IMR-90 (cell line): ENCODE measurements at places on chromosomes 1 and 21. TPM values are rescaled to one million over a fixed set of nuclear protein-coding genes. Genes with fewer than 3 reads are reported as not detected.
A peak's percentile ranks its signal among the peaks of the same experiment; 100 is the strongest.

The FCGR3B gene
- total RNA-seq = not detected in 2 replicates

The RIPK4 gene
- under 0.01 TPM in 2 replicates for total RNA-seq

The SHISAL2A gene
- not detected in 2 replicates for total RNA-seq

The CHIA gene
- total RNA-seq = not detected in 2 replicates

DNA sequence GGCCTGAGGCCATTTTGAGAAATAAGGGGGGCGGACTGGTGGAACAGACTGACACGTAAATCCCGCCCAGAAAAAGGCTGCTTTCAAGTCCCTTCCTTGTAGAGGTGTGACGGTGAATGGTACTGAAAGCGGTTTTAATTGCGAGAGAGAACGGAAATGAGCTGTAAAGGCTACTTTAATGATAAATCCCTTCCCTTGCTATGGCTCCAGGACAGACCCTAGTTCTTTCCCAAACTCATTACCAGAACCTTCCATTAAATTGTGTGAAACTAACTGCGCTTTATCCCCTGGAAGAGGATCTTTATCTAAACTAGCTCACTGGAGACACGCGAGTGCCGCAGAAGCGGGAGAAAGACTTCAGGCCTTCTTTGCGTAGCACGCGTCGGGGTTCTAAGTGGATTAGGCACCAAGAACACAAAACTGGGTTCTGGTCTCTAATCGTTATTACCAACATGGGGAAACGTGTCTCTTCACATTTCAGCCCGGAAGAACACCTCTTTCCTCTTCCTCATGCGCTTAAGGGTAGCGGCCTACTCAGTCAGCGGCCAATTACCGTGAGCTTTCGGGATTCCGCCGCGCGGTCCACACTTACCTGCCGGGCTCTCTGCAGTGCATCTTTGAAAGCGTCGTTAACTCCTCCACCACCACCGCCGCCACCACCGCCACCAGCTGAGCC, 441 bp downstream of the FUBP1 start:
- peak; percentile 95 for DNase-seq

GRCh38 chr21:16302851-16303282, 573.1 kb downstream of the USP25 start:
- DNase-seq = peak; percentile 12

- no peak for DNase-seq
Observed at GRCh38 chr1:13901039-13901438, 201.1 kb downstream of the PRDM2 start.

DNA sequence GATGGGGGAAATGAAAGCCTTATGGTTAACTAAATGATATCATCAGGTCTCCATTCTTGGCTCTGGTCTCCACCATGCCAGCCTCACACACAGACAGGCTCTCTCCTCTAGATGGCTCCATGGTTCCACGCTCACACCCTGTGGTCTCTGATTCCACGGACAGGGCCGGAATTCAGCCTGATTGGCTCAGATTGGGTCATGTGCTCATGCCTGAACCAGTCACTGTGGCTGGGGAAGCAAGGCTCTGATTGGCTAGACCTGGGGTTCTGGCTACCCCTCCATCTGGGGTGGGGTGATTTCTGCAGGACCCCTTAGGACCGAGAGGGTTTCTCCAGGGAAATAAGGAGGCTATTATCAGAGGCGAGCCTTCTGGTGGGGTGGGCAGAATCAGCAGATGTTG, 277.0 kb downstream of the PTPRU start:
- peak; percentile 70 for DNase-seq

DNA sequence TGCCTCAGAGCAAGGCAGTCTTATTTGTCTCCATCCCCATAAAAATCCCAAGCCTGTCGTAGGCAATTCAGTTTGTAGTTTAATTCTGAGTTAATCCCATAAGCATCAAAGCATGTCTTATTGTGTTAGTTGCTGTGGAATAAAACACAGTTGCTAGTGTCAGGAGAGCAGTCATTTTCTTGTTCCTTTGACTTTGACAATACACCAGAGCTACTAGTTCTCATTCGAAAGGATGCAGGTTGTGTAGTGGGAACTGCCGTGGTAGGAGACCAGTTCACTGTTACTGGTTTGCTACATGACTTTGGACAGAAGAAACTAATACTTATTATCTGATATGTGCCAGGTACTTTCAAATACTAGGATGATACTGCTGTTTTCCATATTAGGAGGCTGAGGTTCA, 23.5 kb downstream of the LRIG2 start:
- no peak for DNase-seq

DNA sequence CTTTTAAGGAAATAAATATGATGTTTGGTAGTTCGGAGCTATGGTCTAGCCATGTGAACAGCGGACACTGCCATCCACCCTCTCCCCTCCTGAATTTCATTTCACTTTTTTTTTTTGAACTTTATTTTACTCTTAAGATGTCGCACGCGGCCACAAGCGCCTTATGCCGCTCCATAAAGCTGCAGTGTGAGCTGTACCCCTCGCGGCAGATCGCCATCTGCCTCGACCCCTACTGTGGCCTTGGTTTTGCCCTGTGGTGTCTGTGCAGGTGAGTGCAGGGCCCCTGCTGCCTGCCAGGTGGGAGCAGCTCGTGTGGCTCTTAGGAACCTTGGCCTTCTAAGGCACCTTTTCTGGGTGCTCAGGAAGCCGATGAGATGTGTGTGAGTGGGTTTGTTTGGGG, 48.1 kb downstream of the S100B start:
- no peak for DNase-seq

GRCh38 chr1:36098650-36099365, 10.1 kb downstream of the ADPRS start:
- no peak for DNase-seq

GRCh38 chr1:205981257-205981656, 21.9 kb downstream of the RAB7B start:
- DNase-seq = no peak

DNA sequence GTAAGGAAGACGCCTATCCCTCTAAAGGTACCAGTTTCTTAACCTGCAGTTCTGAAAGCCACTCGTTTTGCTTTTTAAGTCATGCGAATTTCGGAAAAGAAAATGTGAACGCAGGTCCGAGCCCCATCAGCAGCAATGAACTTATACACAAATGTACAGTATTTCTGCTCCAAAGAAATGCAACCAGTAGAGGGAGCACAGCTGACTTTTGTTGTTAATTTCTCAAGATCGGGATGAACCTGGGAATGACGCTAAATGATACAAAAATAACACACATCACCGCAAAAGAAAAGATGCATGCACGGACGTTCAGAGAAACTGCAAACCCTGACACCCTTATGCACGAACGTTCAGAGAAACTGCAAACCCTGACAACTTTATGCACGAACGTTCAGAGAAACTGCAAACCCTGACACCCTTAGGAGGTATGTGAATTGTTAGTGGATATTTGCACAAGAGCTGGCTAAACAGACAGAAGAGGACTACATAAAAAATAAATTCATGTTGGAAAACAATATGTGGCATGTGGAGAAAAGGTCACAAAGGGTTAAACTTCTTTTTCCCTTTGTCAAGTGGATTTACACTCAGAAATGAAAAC, 3.5 kb upstream of the TIAM1 start:
- DNase-seq = peak; percentile 50

DNA sequence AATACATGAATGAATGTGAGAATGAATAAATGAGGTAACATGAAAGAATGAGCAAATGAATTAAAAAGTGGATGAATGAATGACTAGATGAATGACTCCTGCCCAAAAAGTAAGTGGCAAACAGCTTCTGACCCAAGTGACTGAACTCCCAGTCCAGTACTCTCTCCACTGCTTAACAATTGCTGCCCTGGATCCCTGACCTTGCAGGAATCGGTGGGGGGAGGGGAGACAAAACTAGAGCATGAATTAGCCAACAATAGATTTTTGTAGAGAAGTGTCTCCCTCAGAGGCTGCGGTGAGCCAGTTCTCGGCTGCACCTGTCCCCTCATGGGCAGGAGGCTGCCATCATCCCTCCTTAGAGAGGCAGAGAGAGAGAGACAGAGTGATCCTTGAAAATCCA, 5.9 kb upstream of the GRIK3 start:
- DNase-seq = no peak

DNA sequence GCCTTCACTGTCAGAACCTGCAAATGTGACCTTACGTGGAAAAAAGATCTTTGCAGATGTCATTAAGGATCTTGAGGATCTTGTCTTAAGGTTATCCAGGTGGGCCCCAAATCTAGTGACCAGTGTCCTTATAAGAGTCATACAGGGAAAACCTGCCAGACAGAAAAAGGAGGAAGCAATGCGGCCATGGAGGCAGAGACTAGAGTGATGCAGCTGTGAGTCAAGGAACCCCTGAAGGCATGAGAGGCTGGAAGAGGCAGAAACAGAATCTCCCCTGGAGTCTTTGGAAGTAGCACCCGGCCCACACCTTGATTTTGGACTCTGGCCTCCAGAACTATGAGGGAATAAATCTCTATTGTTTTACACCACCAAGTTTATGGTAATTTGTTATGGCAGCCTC, 36.5 kb upstream of the DNASE2B start:
- DNase-seq = no peak

DNA sequence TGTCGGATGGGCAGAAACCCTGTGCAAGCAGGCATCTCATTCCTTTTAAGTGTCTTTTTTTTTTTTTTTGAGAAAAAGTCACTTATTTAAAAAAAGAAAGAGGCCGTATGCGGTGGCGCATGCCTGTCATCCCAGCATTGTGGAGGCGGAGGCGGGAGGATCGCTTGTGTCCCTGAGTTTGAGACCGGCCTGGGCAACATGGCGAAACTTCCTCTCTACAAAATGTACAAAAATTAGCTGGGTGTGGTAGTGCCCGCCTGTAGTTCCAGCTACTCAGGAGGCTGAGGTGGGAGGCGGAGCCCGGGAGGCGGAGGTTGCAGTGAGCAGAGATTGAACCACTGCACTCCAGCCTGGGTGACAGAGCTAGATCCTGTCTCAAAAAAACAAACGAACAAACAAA, 1.7 kb downstream of the GPR137B start:
- no peak for DNase-seq

DNA sequence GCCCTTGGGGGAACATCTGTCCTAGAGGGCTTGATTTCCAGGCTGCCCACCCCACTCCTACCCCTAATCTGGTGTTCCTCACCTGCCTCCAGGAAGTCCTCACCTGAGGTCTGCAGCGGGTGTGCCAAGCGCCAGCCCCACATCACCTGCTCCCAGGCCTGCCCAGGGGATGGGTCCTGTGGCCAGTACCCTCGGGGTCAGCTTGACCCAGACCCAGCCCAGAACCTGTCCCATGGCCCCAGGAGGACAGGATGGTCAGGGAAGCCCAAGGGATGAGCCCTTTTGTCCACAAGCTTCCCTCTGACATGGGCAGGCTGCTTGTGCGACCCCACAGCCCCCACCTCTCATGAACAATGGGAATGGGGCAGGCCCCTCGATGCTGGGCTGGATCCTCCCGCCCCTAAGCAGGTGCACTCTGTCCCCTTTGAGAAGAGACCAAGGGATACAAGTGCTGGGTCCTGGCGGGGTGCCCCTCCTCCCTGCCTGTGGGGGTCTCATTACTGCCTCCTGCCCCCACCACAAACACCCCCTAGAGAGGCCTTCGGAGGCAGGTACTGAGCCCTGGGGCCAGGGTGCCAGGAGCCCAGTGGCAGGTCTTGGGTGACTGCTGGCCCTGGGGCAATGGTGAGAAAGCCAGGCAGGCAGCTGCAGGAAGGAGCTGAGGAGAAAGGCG, 3.2 kb downstream of the MIB2 start:
- no peak for DNase-seq

DNA sequence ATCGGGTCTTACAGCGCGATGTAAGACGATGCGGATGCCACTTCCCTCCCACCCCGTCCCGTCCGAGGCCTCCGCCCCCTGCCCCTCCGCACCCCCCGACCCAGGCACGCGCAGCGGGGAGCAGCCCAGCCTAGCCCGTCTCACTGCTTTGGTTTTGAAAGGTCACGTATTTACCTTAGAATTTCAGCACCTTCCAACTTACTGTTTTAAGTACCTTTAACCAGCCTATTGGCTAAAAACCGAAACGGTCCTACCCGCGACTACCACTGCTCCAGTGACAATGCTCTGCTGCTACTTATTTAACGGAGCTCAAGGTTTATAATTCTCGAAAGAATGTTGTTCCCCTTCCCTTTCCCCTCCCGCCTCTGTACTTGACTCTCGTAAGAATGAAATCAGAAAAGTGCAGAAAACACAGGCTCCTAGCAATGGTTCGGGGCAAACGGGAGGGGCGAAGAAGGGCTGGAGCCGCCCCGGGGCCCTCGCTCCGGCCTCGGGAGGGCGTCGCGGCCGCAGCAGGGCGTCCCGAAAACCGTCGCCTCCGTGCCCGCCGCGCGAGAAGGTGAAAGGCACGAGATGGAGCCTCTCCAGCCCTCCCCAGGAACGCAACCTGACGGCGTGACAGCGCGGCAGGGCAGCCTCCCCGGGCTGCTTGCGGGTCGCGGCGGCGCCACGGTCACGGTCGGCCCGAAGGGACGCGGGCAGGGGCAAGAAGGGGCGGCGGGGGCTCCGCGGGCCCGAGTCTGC, 667 bp downstream of the TMEM50B start:
- DNase-seq = peak; percentile 17

- DNase-seq = no peak
Observed at GRCh38 chr1:90361026-90361425, 356.1 kb downstream of the BARHL2 start.

GRCh38 chr1:183619781-183620180, 15.8 kb downstream of the ARPC5 start:
- DNase-seq = no peak

DNA sequence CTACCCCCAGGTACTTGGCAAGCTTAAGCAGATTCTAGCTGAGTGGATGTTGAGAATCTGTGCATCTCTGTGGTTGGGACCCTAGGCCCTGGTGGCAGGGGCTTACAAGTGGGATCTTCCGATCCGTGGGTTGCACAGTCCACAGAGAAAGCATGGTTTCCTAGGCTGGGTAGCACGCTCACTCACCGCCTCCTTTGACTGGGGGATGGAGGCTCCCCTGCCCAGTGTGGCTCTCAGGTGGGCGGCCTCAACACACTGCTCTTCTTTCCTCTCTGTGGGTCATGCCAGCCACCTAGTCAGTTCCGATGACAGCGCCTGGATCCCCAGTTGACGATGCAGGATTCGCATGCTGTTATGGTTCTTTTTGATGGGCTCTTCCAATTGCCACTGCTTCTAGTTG, 639.5 kb upstream of the ADAMTS5 start:
- no peak for DNase-seq

DNA sequence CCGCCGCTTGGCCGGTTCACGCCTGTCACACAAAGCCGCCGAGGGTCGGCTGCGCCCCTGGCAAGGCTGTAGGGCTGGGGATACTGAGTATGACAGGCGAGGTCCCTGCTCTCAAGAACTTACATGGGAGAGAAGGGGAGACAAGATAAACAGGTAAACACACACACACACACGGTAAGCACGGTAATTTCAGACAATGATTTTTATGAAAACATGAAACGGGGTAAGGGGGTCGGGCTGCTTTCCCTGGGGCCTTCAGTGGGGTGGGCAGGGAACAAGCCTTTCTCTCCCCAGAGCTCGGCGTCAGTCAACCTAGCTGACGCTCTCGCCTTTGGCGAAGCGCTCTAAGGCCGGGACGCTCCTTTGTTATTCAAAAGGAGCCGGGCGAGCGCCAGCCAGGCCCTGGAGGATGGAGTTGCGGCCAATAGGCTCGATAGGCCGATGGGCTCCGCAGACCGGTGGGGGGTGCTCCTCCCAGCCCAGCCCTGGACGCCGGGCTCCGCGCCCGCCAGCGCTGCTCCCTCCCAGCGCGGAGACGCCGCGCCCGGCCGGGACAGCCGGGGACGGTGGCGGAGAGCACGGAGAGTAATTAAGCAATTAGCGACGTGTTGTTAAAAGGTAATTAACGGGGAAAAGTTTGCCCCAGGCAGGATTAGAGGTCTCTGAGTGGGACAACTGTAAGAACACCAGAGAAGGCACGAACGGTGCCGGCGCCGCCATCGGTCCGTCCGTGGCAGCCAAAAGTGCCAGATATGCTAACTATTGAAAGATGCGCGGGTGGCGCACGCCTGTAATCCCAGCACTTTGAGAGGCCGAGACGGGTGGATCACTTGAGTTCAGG, 950 bp upstream of the INKA2 start:
- DNase-seq = peak; percentile 52

GRCh38 chr1:108045460-108045859, 80.5 kb upstream of the VAV3 start:
- no peak for DNase-seq
